RCC 7860 (cell line): ENCODE measurements at places on chromosomes 5 and 9.

DNA sequence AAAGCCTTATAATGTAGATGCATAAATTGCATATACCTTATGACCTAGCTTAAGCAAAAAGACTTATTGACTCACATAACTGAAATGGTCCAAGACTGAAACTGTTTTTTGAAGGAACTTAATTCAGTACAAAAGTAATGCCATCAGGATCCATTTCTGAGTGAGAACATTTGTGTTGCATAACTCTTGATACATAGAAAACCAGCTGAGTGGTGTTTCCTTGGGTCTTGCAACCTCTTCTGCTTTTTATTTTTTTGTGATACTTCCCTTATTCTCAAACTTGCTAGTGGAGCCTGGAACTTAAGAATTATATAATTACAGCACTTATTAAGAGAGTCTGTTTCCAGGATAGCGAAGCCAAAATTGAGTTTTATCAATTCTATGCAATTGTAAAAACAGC lies 272.0 kb downstream of the MAN2A1 start:
- no peak for DNase-seq

GRCh38 chr5:89047571-89047970 lies 164.6 kb upstream of the MEF2C start:
- DNase-seq, result peak; percentile 21

DNA sequence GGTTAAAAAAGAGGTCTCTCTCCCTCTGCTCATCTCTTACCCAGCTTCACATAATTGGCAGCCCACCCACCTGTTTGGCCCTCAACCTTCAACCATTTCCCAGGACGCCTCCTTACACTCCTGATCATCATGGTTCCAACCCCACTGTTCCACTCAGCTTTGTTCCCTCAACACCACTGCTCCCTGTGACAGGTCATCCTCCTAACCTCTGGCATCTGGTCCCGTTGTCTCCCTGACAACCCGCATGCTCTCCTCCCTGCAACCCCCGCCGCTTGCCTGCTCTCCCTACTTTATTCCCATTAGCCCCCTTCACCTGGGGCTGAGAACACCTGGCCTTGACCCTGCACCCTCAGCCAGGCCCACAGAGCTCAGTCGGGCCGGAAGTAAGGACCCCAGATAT lies 12.9 kb downstream of the PCDHGC5 start:
- no peak for DNase-seq

DNA sequence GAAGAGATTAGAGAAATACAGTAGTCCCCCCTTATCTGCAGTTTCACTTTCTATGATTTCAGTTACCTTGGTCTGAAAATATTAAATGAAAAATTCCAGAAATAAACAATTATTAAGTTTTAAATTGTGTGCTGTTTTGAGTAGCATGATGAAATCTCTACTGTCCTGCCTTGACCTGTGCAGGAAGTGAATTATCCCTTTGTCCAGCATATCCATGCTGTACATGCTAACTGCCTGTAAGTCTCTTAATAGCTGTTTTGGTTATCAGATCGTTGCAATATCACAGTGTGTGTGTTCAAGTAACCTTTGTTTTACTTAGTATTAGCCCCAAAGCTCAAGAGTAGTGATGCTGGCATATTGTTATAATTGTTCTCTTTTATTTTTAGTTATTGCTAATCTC lies 11.2 kb upstream of the JAK2 start:
- no peak for DNase-seq

DNA sequence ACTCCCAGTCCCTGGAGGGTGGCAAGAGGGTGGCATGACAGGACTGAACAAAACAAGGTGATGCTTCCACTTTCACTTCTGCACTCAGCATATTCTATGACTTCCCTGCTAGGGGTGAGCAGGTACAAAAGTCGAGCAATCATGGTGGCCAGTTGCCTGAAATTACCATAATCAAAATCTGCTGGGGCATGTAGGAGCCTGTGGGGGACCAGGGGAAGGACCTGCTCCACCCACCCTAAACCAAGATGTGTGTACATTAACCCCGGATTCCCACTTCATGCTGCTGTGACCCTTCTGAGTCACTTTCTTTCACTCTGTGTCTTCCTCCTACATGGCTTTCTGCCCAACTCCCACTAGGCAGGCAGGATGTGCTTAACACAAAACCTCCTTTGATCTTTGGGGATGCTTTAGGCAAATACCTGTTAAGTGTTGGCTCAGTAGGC lies 73.3 kb upstream of the PHF24 start:
- no peak for DNase-seq

DNA sequence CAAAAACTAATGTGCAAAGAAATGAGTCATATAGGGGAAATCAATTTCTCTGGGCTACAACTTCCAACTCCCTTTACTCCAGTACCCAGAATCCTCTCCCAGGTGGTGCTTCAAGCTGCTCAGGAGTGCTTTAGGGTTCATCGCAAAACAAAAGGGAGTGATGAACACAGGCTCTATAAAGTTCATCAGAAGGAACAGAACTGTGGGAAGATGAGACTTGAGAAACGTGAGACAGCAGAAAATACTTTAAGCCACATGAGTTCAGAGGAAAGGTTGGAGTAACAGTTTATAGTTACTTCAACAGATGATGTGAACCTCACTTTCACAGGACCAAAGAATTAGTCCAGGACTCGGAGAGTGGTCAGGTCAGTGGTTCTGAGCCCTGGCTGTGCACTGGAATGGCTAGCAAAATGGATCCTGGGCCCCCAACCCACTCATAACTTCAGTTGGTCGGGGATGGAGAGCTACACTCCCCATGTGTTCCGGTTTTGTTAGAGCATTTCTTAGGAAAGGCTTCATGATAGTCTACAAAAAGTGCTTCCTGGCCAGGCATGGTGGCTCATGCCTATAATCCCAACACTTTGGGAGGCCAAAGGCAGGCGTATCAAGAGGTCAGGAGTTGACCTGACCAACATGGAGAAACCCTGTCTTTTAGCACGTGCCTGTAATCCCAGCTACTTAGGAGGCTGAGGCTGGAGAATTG lies 4.3 kb downstream of the RPL12 start:
- DNase-seq, result peak; percentile 29

GRCh38 chr9:3018691-3019230 lies 174.9 kb upstream of the PUM3 start:
- no peak for DNase-seq

GRCh38 chr5:89120719-89121118 lies 237.7 kb upstream of the MEF2C start:
- no peak for DNase-seq

- no peak for DNase-seq
Observed at GRCh38 chr9:122949696-122950095, 8.9 kb downstream of the RABGAP1 start.

DNA sequence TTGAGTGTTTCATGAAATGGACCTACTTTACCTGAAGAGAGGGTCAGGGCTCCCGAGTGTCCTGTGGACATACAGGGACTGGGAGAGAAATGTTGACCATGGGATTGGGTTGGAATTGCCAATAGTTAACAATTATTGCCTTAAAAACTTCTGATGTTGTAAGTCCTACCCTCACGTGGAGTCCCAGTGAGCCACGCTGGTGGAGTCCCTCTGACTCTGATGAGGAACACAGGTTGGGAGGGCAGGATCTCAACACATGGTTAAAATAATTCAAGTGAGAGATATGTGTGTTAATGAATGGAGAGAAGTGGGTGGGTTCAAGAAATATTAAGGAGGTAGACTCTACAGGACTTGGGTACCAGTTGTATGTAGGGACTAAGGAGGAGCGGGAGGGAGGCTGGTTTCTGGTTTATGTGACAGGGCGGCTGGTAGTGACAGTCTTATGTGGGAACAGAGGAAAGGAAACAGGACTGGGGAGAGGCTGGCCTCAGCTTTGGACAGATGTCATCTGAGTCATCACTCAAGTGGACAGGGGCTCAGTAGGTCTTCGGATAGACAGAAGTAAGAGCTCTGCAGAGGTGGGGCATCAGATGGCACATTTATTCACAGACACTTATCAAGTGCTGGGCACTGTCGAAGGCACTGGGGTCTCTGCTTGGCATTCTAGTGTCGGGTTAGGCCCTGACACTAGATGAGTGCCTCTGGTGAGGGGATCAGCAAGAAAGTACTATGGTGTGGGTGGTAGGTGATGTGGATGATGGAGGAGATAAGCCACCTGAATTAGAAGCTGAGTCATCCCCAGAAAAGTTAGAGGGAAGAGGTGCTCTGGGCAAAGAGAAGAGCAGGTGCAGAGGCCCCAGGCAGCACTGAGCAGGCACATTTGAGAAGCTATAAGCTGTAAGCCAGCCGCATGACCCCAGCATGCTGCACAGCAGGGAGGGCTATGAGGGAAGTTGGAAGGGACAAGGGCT lies 27.2 kb downstream of the MAML1 start:
- DNase-seq, result no peak

- DNase-seq, result no peak
Observed at GRCh38 chr5:14276380-14276779, 133.2 kb downstream of the TRIO start.

- no peak for DNase-seq
Observed at GRCh38 chr9:70127540-70128416, 84.1 kb downstream of the MAMDC2 start.

DNA sequence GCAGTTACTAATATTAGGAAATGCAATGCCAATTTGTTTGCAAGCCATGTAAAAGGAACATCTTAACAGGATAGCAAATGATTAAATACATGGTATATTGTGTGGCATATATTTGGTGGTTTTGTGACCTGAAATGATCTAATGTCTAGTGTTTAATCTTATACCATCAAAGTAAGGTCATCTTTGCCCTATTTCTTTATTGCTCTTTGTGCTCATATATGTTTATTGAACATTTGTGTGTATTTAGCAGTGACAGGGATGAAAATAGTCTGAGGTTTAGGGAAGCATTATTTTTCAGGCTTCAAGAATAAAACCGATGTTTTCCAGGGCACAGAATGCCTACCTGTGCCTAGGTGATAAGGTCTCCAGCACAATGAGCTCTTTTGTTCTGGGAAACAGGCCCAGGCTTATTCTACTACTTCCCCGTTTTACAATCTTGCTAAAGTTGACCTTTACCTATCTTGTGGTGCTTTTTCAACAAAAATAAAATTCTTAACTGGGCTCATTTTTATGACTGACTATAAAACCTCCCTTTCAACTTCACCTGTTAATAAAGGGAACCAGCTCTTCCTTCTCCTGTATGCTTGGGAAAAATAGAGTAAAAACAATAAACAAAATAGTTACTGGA lies 105.6 kb upstream of the ANKH start:
- DNase-seq, result no peak

DNA sequence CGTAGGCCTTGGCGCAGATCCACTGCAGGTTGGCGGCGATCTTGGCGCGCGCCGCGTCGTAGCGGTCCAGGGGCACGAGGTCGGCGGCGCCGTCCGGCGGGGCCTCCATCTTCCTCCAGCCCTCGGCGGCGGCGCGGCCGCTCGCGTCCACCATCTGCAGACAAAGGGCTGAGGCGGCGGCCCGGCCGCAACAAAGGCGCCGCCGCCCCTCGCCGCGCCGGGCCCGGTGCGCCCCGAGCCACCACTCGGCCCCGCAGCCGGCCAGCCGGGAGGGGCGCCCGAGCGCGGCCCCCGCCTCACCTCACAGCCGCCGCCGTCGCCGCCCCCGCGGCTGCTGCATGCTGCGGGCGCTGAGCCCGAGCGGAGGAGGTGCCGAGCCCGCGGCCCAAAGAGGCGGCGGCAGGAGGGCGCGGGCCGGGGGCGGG lies 328 bp downstream of the CAMSAP1 start:
- DNase-seq, result no peak

DNA sequence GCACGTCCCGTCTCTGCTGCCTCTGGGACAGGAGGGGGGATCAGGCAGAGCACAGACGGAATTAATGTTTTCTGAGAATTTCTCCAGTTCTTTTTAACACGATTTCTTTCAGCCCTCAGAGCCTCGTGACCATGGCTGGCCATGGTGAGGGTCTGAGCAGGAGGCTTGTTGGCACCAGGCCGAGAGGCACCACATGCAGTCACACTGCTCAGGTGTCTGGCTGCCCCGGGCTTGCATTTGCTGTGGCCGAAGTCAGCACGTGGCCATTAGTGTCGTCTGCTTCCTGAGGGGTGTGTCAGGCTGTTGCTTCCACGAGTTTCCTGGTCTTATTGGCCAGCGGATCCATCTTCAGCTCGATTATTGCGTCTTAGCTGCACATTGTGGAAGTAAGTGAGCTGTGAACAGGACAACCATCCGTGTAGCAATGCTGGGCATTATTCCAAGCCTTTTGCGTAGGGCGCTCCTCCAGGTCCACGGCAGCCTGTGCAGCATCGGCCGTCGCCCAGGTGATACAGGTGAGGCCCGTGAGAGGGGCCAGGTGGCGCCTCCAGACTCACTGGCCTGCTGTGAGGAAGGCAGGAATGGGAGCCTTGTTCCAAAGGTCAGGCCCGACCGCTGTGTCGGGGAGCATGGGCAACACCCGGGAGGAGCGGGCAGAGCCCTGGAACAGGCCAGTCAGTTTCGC lies 114.2 kb upstream of the CACNA1B start:
- no peak for DNase-seq

- no peak for DNase-seq
Observed at GRCh38 chr5:133426264-133426663, 186.1 kb downstream of the FSTL4 start.

- DNase-seq, result no peak
Observed at GRCh38 chr9:126388964-126389708, 62.5 kb downstream of the MVB12B start.

DNA sequence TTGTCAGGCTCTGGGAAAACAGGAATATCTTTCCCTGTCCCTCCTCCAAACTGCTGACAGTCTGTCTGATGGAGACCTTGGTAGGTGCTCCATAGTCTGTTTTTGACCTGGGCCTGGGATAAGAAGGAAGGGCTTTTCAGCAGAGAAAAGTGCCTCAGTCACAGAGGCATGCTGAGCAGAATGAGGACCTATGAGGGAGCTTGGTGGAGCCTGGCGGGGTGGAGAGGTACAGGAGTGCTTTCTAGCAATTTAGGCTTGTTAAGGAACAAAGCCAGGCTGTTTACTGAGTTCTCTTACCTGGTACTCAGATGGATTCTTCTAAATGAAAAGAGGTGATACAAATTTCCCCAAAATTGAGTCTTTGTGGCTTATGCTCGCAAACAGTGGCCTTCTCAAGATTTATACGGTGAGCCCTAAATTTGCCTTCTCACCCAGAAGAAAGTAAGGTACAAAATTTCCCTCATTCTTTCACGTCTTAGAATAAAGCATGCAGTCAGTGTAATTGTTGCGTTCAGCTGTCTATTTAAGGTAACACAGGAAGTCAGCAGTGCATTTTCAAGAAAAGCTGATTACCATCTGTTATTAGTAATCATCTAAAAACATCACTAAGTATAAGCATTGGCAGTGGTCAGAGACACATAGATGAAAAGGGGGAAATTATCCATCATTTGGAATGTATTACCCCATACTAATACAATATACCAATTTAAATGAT lies 28.6 kb upstream of the IL13 start:
- no peak for DNase-seq

GRCh38 chr5:79820648-79821047 lies 131.0 kb downstream of the CMYA5 start:
- no peak for DNase-seq

DNA sequence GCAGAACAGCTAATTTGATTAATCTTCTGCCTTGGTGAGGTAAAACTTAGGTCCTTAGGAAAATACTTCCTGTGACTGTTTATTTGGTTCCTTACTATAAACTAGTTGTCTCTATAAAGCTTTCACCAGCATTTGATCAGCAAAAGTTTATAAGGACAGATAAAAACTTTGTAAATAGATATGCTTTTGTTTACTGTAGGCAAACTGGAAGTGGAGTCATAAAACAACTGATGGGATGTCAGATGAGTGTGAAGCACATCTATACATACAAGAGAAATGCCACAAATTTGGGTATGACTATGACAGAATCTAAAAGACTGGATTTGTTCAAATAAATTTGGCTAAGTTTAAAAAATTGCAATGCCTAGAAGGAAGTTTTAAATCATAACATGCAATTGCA lies 5.5 kb downstream of the PTGER4 start:
- DNase-seq, result no peak

GRCh38 chr5:112084149-112084548 lies 327.2 kb upstream of the NREP start:
- no peak for DNase-seq
